ENCODE measurements at places on chromosomes 12 and 14.

- DNase-seq: no peak
These were observed 214.2 kb downstream of the ADAMTS20 start for GRCh38 chr12:43337571-43338444.

DNA sequence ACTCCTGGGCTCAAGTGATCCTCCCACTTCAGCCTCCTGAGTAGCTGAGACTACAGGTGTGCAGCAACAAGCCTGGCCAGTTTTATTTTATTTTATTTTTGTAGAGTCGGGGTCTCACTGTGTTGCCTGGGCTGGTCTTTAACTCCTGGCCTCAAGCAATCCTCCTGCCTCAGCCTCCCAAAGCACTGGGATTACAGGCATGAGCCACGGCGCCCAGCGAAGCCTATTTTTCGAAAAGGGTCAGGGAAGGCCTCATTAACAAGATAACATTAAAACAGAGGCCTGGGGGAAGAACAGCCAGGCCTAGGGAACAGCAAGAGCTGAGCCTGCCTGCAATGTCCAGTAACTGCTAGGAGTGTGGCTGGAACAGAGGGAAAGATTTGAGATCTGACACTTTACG is 36.1 kb upstream of the VRK1 start:
- no peak for DNase-seq

GRCh38 chr12:54138219-54138618 is 50.6 kb downstream of the SMUG1 start:
- DNase-seq: no peak

GRCh38 chr12:123943816-123944215 is 28.8 kb downstream of the CCDC92 start:
- DNase-seq: no peak

DNA sequence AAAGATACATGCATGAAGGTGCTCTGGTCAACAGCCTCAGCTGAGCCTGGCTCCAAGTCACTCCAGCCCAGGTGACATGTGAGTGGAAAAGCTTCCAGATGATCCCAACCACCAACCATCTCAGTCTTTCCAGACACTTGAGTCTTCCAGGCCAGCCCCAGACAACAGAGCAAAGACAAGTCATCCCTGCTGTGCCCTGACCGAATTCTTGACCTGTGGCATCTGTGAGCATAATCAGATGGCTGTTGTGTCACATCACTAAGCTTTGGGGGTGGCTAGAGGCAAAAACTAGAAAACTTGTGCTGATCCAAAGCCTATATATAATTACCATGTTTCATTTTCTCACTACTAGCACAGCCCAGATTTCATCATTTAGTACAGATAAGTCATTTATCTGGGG is 50.8 kb upstream of the ISM2 start:
- no peak for DNase-seq

GRCh38 chr12:117468016-117468415 is 106.6 kb upstream of the NOS1 start:
- DNase-seq: no peak

GRCh38 chr12:7460375-7461259 is 16.7 kb upstream of the CD163L1 start:
- peak; percentile 60 for DNase-seq

GRCh38 chr14:22800346-22800745 is 14.9 kb downstream of the SLC7A7 start:
- DNase-seq: no peak

DNA sequence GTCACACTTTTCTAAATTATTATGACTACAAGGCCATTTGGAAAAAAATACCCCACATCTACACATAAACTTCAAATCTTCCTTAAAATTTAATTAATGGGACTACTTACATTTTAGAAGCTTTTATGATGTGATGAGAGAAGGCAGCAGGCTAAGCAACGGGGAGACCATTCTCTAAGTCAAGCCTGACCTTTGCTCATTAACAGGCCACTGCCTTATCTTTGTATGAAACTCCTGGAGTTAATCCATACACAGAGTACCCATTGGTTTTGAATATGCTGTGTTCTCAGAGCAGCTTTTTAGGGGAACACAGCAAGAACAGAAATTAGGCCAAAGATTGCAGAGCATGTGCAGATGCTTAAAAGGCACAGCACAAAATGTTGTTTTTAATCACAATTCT is 35.5 kb upstream of the LRIG3 start:
- no peak for DNase-seq

GRCh38 chr12:55829967-55830600 is 697 bp upstream of the DNAJC14 start:
- peak; percentile 48 for DNase-seq

- no peak for DNase-seq
These were observed 88.3 kb downstream of the STON2 start for GRCh38 chr14:81311778-81312177.

DNA sequence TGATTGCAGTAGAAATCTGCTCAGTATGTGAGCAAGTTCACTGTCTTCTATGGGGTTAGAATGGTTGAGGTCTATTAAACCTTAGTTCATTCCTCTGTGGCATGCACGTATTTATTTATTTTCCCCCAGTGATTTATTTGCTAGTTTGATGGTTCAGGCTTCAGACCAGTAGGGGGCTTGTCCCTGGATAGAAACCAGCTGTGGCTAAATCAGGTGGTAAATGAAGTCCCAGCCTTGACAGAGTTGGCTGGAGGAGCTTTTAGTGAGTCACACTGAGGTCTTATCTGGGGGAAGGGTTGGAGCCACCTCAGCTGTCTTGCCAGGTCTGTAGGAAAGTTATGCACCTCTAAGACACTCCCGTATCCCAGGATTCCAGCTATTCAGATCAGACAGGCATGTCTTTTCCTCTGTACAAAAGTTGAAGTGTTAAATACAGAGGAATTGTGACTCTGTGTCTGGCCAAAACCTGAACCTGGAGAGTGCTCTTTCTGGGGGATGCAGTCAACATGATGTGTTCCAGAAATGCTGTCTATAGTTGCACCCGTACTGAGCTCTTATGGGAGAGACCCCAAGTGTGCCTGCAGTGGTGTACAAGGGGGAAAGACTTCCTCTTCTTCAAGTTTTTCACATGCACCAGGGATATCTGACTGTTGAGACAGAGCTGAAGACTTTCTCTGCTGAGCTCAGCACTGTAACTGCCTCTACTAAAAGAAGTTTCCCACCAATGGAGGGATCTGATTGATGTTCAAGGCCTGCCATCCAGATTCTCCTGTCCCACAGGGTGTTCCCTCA is 1322.1 kb downstream of the TMEM121 start:
- DNase-seq: no peak

DNA sequence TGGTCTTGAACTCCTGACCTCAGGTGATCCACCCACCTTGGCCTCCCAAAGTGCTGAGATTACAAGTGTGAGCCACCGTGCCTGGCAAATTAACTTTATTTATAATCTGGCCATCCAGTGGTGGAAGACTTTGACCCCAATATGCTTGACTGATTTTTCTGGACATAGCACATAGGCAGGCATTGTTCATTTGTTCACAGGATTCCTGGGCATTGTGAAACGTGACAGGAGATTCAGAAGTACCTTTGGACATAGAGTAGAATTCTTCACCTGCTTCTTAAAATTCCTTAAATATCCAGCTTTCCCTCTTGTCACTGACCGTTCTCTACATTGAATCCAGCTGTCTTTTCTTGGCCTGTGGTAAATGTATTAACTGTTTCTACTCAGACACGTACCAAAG is 103.1 kb downstream of the SCN8A start:
- no peak for DNase-seq

DNA sequence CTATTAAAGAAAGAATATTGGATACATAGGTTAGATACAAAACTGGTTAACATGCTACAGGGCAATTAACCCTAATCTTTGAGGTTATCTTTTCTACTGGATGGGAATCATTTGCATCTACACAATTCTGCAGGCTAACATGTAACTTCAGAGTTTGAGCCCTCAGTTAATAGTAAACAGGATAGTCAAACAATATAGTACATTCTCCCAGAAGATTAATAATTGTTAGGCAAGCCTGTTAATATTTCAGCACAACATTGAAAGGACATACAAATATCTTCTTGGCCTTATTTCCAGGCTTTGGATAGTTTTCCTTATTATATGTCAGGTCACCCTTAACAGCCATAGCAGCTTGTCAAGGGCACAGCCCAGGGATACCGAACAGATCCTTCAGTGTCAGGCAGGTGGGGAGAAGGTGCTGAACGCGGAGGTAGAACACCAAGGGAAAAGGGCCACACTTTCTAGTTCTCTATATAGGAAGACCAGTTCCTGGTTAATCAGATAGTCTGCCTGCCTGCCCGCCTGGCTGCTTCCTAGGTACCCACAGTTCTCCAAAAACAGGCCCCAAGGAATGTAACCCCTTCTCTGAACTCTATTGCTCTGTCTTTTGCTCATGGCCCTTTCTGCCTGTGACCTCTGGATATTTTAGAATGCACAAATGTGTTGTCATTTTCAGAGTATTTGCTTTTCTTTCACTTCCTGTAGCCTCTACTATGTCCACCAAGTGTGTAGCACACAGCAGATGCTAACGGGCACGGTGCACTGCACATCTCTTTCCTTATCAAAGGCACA is 256.0 kb downstream of the PCNX1 start:
- no peak for DNase-seq

- DNase-seq: no peak
These were observed 99.3 kb downstream of the CACNA1C start for GRCh38 chr12:2152134-2152533.
